Stimulated activated naive B cell treated with anti-CD40 and anti-IgM and Interleukin-4, amounts not matched to agents 10 μg/mL and 1 μg/mL and 100 μg/mL, for 72 hours (primary cell): ENCODE measurements at places on chromosomes 1 and 21.

DNA sequence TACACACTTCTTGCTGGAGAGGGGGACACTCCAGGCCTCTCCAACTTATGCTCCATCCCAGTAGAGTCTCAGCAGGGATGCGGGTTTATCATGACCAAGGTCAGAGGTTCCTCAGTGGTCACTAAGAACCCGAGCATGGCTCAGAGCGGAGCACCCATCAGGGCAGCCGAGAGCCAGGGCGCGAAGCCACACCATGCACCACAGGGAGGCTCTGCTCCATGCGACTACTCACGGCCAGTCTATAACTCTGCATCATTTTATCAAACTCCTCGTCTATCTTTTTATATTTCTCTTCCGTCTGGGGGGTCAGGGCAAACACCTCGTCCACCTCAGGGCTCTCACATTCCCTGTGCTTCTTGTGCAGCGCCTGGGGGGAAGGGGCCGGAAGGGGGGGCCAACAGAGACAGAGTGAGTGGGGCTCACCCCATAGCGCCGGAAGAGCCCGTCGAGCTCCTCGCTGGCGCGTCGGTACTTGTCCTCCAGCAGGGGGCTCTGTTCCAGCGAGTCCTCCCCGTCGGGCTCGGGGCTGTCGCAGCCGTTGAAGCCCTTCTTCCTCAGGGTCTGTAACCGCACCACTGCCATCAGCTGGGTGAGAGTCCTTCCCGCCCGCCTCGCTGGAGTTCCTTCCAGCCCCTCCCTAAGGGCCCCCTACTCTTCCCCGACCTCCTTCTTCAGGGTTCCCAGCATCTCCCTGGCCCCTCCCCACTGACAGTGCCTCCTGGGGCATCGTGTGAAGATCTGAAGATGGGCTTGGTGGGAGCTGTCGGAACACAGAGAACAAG lies 20.0 kb downstream of the MEF2D start:
- DNase-seq, result peak; percentile 59

GRCh38 chr1:150346316-150346715 lies 17.6 kb upstream of the RPRD2 start:
- DNase-seq, result no peak

DNA sequence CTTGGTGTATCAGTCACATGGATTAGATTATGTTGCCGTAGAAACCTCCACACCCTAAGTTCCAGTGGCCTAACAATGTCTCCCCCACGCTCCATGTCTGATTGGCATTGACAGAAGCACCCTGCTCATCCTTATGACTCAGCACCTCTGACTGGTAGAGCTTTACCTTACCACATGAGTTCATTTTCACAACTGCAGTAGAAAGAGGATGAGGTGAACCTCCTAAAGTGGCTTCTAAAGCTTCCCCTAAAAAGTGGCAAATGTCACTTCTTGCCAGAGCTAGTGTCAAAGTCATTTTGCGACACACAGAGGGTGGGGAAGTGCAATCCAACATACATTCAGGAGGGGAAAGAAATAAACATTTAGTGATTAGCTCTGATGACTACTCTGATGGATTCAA lies 30.6 kb upstream of the LYPD8 start:
- DNase-seq, result no peak

- peak; percentile 76 for DNase-seq
Observed at GRCh38 chr1:155086128-155086741, 7.6 kb downstream of the EFNA3 start.

GRCh38 chr1:119431836-119432235 lies 16.9 kb downstream of the HSD3B2 start:
- no peak for DNase-seq

DNA sequence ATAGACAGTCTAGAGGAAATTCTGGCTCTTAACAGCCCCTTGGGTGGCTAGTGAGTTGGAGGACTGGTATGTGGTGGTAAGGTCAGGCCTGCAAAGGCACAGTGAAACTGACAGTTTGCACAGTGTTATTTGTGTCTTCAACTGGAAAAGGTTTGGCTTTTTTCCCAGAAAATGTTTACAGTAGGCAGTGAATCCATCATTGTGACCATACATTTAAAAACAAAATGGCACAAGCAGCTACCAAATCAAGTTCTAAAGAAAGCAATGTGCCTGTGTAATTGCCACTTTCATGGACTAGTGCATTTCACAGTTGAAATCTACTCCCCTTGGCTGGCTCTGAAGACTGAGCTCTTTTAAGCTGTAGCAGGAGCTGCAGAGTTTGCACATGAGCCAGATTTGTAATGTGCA lies 24.8 kb downstream of the ATPAF1 start:
- DNase-seq, result no peak

- DNase-seq, result no peak
Observed at GRCh38 chr1:64664299-64664698, 80.6 kb upstream of the RAVER2 start.

DNA sequence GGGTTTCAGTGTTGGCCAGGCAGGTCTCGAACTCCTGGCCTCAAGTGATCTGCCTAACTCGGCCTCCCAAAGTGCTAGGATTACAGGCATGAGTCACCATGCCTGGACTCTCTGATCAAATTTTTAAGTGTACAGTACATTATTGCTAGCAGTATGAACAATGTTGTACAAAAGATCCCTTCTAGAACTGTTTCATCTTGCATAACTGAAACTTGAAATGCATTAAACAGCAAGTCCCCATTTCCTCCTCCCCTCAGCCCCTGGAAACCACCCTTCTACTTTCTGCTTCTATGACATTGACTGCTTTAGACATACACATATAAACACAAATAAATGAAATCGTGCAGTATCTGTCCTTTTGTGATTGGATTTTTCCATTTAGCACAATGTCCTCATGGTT lies 463.4 kb downstream of the PTPRC start:
- DNase-seq, result peak; percentile 18

DNA sequence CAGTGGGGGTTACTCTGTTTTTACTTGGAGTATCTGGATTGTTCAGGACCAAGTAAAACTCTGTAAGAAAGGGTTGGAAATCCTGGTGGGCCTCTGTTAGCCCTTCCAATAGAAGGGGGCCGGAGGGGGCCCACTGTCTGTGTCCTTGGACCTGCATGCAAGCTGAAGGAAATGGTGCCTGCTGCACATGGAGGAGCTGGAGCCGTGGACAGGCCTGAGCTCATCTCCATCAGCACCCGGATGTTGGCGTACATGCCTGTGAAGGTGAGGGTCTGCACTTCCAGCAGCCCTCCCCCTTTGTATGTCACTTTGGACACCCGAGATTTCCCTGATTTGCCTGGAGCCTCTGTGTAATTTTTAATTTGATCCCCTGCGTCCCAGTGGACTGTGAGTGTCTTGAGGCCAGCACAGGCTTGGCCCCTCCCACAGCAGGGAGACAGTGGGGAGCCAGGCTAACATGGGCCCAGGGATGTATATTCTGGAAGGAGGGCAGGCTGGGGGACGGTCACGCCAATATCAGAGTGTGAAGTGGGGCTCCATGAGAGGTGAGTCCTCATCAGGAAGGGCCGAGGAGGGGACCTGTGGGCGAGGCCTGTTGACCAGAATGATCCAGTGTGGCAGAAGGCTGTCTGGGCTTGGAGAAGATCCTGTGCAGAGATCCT lies 16.8 kb downstream of the GALNT2 start:
- no peak for DNase-seq

GRCh38 chr1:239574112-239574511 lies 187.7 kb downstream of the CHRM3 start:
- no peak for DNase-seq

- DNase-seq, result no peak
Observed at GRCh38 chr1:30695439-30695841, 27.9 kb downstream of the MATN1 start.

DNA sequence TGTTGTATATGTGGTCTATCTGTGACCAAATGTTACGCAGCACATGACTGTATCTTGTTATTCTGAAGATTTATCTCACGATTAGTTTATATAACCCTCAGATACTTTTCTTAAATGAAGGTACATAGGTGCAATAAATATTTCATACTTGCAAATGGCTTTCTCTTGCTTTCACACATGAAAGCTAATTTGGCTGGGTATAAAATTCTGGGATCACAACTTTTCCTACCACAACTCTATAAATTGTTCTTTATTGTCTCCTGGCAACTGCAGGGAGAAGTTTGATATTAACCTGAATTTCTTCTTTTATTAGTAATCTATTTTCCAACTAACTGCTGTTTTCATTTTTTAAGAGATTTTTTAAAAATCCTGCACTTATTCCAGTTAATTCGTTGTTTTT lies 58.9 kb downstream of the KCNK2 start:
- no peak for DNase-seq
